ENCODE measurements at places on chromosomes 13 and 19.

DNA sequence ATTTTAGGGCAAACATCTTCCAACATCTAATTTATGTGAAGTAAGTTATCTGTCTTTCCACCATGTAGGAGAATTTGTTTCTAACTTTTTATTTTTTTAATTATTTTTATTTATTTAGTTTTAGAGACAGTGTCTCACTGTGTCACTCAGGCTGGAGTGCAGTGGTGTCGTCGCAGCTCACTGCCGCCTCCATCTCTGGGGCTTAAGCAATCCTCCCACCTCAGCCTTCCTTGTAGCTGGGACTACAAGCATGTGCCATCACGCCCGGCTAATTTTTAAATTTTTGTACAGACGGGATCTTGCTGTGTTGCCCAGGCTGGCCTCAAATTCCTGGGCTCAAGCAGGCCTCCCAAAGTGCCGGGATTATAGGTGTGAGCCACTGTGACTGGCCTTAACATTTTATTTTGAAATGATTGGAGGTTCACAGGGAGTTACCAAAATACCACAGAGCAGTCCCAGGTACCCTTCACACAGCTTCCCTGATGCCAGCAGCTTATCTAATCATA lies 58.8 kb downstream of the CELF5 start:
- DNase-seq = no peak

DNA sequence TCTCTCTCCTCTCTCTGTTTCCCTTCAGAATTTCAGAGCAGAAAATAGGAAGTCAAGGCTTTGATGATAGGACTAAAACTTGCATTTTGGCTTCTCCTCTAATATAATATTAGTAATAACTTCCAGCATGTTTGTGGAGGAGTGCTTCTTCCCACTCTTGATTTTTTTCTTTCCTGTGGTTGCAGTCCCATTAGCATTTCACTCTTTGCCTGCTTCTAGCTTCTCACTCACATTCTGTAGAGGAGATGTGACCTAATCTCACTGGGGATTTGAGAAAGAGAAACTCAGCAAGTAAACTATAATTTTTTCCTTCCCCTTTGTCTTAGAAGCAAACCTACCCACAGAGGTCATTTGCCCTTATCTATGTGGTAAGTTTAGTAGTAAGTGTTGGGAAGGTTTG lies 169.4 kb upstream of the HTR2A start:
- no peak for DNase-seq

DNA sequence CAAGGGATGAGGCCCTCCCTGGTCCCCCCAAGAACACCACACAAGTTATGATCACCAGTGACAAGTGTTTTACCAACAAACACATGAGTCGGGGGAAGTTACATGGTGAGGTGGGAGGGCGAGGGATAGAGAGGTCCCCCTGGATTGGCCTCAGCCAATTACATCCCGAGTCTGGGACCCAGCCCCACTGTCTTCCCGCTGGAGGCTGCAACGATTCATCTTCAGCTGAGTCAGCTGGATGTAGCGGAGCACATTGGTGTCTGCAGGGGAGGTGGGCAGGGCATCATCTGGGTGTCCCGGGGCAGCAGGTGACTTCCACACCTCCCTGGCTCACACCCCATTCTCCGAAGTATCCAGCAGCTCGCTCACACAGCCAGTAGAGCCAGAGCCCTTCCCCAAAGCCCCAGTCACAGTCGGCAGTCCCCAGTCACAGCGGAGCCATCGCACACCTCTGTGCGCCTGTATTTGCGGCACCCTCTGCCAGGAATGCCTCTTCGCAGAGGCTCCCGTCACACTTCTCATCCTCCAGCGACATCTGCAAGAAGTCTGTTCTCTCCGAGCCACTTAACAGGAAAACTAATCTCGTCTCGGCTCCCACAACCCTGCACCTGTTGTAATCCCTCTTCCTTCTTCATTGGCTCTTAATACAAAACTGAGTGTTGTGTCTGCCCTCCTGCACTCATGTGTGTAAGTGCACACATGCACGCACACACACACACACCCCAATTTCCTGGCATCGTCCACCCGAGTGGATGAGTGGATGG lies 2.0 kb downstream of the TTC9B start:
- DNase-seq = no peak

DNA sequence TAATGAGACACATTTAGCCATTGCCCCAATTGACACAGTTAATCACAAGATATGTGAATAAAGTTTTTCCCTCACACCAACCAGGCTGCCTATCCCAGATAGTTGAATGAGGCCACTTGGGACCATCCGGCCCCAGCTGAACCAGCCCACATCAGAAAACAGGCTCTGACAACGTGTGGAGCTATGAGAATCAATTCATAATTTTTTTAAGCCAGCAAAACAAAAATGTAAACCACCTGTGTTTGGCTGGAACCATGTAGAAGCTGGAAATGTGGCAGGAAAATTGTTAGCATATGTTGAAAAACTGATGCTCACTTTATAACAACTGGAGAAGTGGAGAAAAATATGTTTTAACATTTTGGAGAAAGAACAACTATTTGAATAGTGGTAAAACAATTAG lies 1161.3 kb downstream of the SLITRK1 start:
- DNase-seq = no peak

GRCh38 chr13:66926200-66926850 lies 303.8 kb downstream of the PCDH9 start:
- no peak for DNase-seq

DNA sequence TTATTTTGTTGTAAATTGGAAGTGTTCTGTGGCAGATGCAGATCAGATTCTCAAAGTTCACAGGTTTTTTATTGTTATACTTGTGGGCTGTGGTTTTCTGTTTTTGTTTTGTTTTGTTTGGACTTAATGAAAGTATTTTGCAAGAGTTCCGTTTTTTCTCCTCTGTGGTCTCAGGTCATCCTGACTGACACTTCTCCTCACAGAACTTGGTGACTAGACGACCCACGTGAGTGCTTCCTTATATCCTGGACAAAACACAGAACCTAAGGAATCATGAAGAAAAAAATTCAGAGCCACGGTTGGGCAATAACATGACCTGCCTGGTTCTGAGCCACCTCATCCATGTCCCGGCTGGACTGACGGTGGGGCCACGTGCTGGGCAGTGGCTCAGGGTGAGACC lies 2.5 kb upstream of the RFPL4AL1 start:
- no peak for DNase-seq

DNA sequence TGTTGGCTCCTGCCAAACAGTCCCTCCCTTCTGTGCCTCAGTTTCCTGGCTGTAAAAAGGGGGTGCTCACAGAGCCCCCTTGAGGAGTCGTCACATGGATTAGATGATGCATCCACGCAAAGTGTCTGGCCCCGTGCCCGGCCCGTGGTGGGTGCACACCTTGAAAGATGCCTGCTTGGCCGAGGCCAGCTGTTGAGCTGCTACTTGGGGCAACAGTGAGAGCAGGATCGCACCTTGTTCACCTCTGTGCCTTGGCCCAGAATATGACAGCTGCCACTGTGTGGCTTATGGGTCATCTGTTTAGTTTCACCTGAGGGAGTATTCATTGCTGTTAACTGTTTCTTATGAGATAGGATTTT lies 17.7 kb downstream of the CRTC1 start:
- no peak for DNase-seq
